ENCODE measurements at places on chromosomes 1 and 21.
A peak's percentile ranks its signal among the peaks of the same experiment; 100 is the strongest.

- no peak for DNase-seq
Measured at GRCh38 chr1:40732756-40733301, 41.3 kb downstream of the NFYC start.

DNA sequence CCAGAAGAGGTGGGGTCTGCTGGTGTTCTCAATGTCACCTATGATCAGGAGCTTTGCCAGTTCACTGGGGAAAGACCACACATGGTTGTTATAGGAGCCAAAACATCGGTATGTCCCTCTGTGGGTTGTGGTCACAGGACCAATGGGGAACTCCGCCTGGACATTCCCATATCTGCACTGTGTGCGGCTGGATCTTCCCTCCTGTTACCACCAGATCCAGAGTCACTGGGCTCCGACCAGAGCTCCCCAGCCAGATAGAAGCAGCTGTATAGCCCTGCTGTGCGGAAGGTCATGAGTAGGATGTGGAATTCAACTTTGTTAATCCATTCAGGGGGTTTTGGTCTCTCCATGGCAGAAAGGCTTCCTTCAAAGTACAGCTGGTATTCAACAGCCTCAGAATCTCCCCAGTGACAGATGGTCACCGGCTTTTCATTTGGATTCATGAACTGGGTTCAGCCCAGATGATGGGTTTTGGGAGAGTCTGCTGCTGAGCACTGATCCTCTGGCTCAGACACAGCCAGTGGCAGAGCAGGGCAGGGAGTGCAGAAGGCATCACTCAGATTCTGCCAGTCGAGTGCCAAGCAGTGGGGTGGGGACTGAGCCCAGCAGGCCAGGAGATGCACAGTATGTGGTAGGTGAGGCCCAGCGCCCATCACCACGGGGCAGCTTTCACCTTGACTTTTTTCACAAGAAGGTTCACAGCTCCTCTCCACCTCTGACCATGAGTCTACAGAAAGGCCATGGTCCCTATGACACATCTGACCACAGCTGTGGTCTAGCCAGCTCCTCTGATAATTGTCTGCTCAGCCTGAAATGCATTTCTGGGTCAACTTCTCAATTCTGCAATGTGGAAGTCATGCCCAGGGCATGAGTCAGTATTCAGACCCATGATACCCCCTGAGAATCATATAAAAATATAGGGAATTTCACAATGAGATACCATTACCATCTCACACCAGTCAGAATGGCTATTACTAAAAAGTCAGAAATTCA is 2.9 kb upstream of the SHCBP1L start:
- DNase-seq = no peak

GRCh38 chr1:32351399-32352238 is 10.7 kb downstream of the FAM229A start:
- DNase-seq = peak; percentile 85

GRCh38 chr1:6757719-6758435 is 27.4 kb upstream of the CAMTA1 start:
- DNase-seq = no peak

DNA sequence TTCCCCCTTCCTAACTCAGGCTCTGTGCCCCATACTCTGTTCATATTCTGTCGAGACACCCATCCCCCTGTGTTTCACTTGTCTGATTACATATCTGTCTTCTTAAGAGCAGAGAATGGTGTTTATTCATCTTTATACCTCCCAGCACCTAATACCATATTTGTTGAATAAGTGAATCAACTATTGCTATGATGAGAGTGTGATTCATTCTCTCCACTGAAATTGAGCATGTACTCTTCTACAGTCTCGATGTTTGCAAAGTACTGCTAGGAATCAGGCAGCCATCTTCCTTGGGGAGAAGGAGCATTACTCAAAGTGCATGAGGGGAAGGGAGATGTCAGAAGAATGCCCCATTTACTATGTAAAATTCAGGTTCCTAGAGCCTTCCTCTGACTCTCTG is 27.0 kb downstream of the TBX15 start:
- no peak for DNase-seq

DNA sequence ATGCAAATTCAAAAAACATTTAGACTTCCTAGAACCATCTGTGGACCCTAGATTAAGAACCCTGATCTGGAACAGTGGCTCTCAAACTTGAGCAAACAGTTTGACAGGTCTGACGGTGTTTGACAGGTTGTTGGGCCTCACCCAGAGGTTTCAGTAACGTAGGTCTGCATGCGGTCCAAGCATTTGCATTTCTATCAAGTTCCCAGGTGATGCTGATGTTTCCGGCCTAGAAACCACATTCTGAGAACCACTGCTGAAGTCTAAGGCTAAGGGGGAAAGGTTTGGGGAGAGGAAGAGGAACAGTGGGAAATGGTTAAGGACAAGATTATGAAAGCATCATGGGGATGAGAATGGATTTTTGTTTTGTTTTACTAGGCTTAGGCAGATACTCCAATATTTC is 48.6 kb downstream of the MDM4 start:
- no peak for DNase-seq

GRCh38 chr1:183137782-183138181 is 48.3 kb upstream of the LAMC2 start:
- no peak for DNase-seq

GRCh38 chr1:29236712-29237128 is 398 bp downstream of the PTPRU start:
- DNase-seq = no peak

- DNase-seq = no peak
Measured at GRCh38 chr1:228011721-228012311, 5.0 kb downstream of the WNT3A start.

DNA sequence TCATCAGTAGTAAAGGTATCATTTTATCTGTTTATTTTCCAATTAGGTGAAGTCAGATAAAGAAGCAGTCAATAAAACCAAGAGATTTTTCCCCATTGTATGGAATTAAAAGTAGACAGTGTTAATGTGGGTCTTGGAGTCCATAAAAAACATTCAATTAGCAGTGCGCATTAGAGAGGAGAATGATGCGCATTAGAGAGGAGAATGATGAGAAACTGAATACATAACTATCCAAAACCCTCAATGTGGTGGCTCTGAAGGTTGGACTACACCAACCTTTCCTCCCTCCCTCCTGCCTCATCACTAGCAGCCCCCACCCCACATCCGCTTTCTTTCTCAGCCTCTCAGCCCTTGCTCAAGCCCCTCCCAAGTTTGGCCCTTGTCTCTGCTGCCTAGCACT is 99.5 kb downstream of the DAB1 start:
- DNase-seq = no peak

DNA sequence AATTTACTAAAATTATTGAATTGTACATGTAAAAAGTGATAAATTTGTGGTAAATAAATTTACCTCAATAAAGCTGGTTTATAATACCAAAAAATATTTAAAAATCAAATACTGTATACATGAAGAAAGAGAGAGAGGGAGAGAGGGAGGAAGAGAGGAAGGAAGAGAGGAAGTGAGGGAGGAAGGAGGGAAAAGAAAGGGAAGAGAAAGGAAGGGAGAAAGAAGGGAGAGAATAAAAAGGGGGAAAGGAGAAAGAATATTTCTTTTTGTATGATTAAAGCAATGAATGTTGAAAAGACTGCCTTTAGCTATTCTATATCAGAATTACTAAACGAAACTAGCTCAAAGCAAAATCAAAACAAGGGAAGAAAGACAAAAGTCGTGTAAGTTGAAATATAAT is 150.0 kb downstream of the LRIG2 start:
- DNase-seq = no peak

DNA sequence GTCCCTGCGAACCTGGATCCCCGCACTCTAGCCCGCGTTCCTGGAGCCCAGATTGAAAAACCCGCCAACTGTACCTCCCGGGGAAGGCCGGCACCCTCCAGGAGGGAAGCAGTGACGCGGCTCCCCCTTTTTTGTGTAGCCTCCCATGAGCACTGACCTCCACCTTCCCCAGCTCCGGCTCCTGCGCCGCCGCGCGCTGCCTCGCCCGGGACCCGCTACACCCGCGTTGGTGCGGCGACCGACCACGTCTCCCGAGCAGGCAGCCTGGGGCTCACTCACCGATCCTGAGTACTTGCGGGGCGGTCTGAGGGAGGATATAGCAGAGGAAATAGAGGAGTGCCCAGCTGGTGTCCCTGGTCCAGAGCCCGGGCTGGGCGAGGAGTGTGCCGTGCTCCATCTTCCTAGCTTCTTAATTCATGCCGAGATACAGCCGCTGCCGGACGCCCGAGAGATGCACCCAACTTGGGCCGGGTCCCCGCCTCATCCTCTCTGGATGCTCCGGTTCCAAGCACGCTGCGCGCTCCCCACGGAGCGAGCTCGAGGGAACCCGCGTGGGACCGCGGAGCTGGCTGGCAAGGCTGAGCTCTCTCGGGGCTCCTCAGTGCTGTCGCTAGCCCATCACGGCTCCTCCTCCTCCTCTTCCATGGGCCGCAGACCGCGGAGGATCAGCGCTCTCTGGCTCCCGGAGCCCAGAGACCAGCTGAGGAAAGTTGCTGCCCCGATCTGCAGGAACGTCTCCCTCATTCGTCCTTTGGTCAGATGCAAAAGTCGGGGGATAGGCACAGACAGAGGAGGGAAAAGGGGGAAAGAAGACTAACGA is 482 bp downstream of the GRIK1 start:
- DNase-seq = no peak

DNA sequence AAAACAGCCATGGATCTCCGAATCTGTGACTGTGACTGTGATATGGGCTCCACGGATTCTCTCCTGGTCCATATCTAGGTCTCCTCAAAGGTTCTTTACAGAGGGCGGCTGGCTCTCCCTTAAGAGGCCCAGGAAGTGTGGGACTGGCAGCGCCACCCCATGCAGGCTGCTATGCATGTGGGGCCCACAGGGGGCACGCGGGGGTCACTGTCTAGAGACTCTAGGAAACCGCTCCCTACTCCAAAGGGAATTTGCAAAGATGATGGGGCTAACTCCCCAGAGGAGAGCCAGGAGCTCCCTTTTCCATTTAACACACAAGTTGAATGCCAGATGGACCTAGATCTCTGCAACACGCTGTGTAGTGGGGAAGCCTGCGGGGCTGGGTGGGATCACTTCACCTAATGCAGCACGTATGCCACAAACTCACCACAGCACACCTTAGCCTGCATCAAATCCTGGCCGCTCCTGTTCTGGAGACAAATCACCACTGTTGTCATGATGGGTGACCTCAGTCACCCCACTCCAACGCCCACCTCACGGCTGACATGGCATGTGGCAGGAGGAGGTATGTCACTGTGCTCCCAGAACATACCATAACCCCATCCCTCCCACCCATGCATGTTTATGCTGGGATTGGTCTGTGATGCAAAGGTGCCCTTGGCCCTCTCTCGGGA is 61.7 kb downstream of the SLC45A1 start:
- no peak for DNase-seq

- DNase-seq = no peak
Measured at GRCh38 chr1:36387141-36387949, 1.6 kb upstream of the STK40 start.

All from activated naive CD4-positive, alpha-beta T cell (primary cell).